ENCODE measurements at places on chromosomes 2 and 18.

- no peak for DNase-seq
Measured at GRCh38 chr2:25462021-25462420, 120.3 kb upstream of the DNMT3A start.

- DNase-seq = no peak
Measured at GRCh38 chr2:233480490-233481202, 85.9 kb downstream of the USP40 start.

GRCh38 chr2:99597616-99598015 is 107.8 kb upstream of the REV1 start:
- DNase-seq = no peak

- DNase-seq = no peak
Measured at GRCh38 chr18:76857476-76857875, 35.1 kb downstream of the ZNF236 start.

DNA sequence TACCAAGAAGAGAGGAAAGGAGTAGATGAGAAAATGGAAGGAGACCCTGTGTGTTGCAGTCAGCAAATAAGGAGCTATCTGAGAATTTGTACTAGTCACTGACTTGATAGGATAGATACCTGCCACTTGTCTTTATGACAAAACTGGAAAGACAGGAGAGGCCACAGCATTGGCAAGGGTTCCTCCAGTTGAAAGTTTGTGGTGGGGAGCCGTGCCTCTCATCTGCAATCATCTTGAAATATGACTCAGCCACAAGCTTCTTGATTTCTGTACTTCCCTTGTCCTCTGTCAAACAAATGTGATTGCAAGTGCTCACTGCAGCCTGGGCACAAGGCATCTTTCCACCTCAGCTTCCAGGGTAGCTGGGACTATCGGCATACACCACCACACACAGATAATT is 99.1 kb downstream of the GREB1L start:
- no peak for DNase-seq

DNA sequence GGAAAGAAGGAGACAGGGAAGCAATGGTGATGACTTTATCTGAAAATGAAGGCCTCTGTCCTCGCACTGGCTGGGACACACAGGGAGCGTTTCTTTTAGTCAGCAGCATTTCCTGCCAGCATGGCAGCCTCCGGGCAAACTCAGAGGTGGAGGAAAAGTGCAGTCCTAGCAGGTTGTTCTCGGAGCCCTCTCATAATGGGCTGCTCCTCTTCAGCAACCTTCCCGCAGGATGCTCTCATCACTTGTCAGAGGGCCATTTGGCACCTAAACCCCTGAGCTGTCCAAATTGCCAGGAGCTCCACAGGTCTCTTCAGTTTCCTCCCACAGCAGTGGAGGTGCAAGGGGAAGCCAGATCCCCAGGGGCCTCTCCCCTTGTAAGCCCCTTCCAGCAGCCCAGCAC is 6.2 kb downstream of the STK39 start:
- no peak for DNase-seq

DNA sequence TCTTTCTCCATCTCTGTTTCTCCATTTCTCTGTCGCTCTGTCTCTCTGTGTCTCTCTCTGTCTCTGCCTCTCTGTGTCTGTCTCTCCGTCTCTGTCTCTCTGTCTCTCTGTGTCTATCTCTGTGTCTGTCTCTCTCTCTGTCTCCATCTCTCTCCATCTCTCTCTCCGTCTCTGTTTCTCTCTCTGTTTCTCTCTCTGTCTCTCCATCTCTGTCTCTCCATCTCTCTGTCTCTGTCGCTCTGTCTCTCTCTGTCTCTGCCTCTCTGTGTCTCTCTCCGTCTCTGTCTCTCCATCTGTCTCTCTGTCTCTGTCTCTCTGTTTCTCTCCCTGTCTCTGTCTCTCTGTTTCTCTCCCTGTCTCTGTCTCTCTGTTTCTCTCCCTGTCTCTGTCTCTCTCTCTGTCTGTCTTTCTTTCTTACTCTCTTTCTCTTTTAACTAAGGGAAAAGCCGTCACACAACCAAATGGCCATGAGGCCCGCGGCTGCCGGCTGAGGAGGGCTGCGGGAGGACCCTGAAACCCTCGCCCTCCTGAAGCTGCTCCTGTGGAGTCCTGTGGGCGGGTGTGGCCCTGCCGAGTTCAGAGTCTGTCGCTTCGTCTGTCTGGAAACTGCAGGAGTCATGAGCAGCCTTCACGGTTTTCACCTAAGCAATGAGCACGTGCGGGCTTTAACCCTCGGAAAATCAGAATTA is 29.3 kb downstream of the NFATC1 start:
- DNase-seq = no peak
